ENCODE measurements at places on chromosomes 12 and 14. TPM values are rescaled to one million over a fixed set of nuclear protein-coding genes. Genes with fewer than 3 reads are reported as not detected.

TAS2R9 gene
- total RNA-seq = not detected

- no peak for DNase-seq
Measured at GRCh38 chr12:15984097-15984800, 73.1 kb downstream of the DERA start.

DNA sequence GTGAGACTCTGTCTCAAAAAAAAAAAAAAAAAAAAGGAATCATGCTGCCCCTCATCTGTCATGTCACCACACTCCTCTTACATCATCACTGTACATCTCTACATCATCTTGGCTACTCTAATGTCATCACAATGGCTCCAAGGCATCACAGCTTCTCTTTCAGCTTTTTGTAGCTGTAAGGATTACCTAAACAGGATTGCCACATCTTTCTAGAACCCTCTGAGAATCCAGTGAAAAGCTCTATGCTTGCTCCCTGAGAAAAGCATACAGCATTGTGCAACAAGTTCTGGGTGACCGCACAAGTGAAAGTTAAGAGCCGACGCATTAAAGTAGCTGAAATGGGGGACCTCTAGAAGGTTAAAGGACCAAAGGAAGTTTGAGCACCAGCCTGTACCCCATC, 272.5 kb downstream of the C12orf50 start:
- no peak for DNase-seq

GRCh38 chr12:122023339-122024131, 1.9 kb downstream of the BCL7A start:
- no peak for DNase-seq

CCDC184 gene
- total RNA-seq = 0.17 TPM

DNA sequence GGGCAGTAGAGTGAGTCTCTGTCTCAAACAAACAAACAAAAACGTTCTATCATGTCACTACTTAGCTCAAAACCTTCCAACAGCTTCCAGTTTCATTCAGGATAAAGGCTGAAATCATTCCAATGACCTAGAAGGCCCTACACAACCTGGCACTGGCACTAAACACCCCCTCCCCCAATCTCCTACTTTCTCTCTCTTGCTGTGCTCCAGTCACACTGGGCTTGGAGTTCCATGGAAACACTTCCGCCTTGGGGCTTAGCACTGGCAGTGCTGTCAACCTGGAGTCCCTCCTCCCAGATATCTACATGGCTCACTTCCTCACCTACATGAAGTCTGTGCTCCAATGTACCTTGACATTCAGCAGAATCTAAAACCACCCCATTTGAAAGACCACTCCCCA, 65.0 kb upstream of the SINHCAF start:
- no peak for DNase-seq
